ENCODE measurements at places on chromosomes 4 and X.

DNA sequence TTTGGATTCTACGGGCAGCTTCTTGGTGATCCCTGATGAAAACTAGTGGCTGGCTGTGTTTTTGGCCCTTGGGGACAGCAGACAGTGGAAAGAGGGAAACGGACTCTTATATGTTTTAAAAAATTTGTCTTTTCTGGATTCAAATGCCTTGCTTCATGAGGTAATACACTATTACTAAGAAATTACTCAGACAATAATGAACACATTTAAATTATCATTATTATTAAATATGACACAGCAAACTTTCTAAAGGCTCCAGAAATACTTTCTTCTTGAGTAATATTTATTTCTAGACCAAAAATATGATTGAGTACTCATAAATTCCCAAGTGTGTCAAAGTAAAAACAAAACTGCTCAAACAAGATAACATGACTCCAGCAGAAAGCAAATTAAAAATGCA is 520.7 kb upstream of the AADAT start:
- DNase-seq = no peak

DNA sequence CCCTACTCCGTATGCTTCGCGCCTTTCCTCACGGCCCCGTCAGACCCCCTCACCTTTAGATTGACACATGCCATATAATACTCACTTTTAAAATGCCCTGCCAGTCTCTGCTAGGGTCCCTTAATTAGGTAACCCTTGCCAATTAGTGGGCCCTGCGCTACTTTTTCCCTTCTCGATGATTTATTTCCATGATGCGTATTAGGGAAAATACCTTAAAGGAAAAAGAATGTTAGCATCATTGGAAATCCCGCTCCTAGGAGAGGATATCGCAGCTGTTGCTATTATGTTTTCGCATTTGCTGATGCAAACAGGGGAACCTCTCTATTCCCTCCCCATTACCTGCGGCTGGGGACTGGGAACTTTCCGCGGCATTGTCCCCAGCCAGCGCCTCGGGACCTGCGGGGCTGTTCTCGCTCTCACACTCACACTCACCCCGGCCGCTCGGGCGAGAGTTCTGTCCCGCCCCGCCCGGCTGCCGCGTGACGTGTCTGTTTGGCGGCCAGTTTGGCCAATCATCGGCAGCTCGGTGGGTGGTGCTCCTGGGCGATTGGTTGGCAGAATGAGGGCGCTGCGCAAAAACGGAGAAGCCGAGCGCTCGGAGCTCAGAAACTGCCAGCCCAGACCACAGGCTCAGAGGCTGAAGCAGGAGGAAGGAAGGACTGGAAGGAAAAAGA is at the start of gene PCDH10:
Gene PCDH10, plus strand, starts transcription at position 605 of the 674 bp plus-strand sequence. CDS start 847 bp downstream, outside the sequence.
- DNase-seq = peak; percentile 81

DNA sequence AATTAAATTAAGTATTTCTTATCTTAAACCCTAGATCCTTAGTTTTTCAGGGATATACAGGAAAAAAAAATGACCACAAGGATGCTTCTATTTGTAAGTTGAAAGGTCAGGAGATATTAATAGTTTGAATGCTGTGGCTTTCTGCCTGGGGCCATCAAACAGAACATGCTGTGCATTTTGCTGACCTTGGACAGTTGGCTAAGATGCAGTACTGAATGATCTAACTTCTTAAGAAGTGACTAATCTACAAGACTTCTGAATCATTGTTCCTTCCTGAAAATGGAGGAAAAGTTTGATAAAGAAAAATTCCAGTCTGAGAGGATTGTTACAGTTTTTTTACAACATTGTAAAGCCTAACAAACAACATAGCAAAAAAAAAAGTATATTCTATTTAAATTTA is 237.8 kb upstream of the JADE1 start:
- peak; percentile 84 for DNase-seq

DNA sequence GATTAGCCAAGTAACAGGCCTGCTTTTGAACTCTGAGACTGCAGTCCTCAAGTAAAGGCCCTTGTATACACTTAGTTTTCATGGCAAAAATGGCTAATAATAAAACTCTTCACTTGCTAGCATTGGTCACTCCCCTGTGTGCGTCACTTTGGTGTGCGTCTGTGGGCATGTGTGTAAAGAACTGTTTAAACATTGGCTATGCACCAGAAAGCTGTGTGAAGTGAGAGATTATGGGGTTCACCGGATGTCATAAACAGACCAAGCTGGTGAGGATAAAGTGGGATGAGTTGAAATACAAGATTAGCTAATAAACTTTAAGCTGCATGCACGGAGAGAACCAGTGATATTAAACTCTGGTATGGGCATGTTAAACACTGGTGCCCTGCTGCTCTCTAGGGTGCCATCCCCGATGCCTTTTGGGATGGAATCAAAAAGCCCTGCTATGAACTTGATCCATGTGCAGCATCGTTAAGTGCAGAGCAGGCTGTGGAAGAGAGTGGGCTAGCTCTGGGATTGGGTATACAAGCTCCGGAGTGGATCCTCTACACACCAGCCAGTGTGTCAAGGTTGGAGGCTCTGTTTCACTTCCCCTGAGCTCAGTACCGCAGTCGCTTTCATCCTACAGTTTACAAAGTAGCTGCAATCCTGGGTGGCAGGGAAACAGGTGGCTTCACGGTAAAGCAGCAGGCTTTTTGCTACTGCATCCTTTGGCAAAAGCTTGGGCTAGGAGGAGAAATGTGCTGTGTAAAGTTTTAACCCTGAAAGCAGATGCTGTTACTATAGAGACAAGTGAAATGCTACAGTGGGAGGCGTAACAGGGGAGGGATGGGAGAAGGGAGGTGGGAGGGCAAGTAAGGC is 108.3 kb upstream of the SLC4A4 start:
- no peak for DNase-seq

DNA sequence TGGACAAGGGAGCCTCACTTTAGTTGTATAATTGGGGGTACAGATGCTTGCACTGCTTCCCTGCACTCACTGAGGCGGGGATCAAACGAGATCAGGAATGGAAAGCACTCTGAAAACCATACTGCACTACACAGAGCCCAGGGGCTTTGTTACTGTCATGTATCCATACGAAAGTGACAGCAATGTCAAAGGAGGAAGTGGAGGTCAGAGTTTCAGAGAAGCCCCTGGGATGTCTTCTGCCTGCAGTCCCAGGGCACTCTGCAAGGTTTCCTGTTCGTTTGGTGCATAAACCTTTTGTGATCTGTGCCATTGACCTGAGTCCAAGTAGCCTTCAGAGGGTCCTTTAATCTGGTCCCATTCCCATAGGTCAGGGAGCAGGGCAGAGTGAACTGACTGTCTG is 31.2 kb downstream of the RNF175 start:
- no peak for DNase-seq

DNA sequence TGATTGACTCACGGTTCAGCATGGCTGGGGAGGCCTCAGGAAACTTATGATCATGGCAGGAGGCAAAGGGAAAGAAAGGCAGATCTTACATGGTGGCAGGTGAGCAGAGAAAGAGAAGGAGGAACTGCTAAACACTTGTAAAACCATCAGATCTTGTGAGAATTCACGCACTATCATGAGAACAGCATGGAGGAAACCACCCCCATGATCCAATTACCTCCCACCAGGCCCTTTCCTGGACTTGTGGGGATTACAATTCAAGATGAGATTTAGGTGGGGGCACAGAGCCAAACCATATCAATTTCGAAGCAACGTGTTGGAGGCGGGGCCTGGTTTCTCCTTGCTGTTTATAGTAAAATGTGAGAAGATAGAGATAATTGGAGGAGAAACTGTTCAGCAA is 167.4 kb downstream of the GABRB1 start:
- DNase-seq = no peak

DNA sequence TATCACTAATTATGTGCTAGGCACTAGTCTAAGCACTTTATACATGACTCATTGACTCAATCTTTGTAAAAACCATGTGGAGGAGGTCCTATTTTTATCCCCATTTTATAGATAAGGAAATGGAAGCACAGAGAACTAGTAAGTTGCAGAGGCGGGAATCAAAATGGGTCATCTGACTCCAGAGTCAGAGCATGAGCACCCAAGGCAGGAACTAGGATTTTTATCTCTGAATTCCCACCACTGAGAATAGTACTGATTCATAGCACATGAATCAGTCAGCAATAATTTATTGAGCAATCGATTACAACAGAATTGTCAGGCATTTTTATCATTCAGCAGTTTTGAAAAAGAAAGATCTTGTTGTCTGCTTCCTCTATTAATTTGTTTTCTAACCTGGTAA is 19.3 kb downstream of the SCARB2 start:
- DNase-seq = peak; percentile 97

DNA sequence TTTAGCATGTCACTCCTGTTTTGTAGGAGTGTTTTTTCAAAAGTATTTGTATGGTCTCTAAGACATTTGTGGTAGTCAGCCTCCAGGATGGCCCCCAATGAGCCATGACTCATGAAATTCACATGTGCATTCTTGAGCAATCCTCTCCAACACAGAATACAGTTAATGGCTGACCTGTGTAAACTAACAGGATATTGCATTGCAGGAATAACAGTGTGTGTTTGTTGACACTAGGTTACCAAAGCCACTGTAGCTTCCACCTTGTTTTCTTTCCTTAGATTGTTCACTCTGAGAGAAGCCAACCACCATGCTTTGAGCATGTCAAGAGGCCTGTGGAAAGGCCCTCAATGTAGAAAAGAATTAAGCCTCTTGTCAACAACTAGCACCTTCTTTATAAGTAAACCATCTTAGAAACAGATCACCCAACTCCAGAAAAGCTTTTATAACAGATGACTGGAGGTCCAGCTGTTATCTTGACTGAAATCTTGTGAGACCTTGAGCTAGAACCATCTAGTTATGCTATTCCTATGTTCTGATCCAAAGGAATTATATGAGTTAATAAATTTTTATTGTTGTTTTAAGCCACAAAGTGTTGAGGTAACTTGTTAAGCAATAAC is 28.5 kb downstream of the TBCK start:
- peak; percentile 67 for DNase-seq

- DNase-seq = peak; percentile 46
These were observed 176.4 kb downstream of the IL13RA2 start for GRCh38 chrX:114841051-114841450.

- DNase-seq = no peak
These were observed 51.5 kb upstream of the SLC4A4 start for GRCh38 chr4:71287305-71287704.

DNA sequence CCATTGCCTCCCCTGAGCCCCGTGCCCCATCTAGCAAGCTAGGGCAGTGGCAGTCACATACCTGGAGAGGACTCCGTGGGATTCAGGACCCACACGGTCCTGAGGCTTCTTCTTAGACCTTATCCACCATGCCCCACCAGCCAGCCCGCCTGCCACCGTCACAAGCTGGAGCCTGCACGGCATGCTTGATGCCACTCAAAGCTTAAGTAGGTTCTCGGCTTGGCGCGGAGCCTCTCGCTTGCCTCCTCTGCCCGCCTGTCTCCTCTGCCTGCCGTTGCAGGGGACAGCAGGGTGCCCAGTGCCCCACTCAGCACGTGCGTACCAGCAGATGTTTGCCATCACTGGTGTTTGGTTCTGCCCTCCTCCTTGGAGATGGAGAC is 14.1 kb downstream of the PSAPL1 start:
- DNase-seq = no peak

GRCh38 chr4:57109411-57109846 is 756 bp downstream of the IGFBP7 start:
- no peak for DNase-seq

GRCh38 chr4:3781193-3781886 is 15.2 kb downstream of the ADRA2C start:
- DNase-seq = no peak

DNA sequence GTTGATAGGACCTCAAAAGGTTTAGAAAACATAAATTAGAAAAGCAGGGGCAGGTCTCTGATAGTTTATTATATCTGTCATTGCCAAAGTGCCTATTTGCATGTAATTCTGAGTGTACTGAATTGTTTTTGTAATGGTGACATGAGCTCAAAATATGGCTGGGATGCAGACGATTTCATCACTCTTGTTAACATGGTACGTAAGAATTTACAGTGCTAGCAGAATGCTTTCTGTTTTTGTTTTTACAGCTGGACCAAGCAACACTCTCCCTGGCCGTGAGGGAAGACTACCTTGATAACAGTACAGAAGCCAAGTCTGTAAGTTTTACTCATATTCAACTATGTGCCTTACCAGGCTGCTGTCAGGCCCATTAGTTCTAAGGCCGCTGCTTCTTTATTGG is 58.1 kb downstream of the PHEX start:
- peak; percentile 89 for DNase-seq

GRCh38 chrX:96453139-96453538 is 231.5 kb upstream of the DIAPH2 start:
- peak; percentile 55 for DNase-seq

DNA sequence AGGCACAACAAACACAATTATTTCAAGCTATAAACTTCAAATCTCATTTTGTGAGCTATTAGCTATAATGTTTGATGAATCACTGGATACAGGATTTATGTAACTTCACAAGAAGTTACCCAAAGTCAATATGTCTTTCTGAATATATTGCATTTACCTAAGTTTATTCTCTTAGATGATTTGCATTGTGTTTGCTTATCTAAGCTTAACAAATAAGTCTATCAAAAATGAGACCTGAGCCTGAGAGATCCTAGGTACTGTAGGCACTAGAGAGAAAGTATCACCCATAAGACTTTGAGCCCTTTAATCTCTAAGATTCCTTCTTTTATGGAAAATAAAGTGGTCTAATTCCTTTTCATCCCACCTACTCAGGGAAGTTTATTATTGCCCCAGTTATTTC is 178.2 kb downstream of the NAF1 start:
- no peak for DNase-seq

- DNase-seq = no peak
These were observed 17.1 kb upstream of the PAGE2B start for GRCh38 chrX:55057675-55058249.

GRCh38 chrX:103153661-103154060 is 60.7 kb upstream of the NXF3 start:
- DNase-seq = no peak

GRCh38 chrX:153441981-153442380 is 3.9 kb downstream of the TREX2 start:
- DNase-seq = no peak

- DNase-seq = no peak
These were observed 74.4 kb downstream of the PDLIM5 start for GRCh38 chr4:94525993-94526728.

DNA sequence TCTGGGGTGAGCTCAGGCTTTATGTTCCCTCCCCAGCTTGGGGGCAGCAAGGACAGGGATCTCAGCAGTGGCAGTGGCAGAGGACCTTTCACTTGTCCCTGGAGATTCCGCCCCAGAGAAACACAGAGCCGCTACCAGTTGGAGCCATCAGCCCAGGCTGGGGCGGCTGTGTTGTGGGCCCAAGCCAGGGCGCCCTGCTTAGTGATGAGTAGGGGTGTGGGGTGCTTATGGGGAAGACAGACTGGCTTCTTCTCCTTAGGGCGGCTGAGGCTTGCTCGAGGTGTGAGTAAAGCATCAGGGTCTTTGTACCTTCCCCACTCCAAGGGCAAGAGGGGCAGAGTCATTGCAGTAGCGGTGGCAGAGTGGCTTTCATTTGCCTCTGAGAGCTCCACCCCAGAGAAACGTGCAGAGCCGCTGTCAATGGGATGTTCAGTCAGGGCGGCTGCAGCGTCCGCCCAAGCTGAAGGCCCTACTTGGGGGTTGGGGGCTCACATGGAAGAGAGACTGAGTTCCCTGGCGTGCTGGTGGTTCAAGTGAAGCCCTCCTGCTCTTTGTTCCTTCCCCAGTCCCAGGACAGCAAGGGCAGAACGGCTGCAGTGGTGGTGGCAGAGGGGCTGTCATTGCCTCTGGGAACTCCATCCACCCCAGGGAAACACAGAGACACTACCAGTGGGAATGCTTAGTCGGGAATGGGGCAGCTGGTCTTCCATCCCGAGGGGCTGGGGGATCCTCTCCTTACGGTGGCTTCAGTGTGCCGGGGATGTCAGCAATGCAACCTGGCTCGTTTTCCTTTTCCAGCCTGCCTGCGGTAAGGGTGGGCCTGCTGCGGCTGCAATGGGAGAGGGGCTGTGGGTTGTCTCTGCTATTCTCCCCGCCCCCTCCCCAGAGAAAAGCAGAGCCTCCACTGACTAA is 2142.5 kb upstream of the TENM3 start:
- no peak for DNase-seq

Data from trophoblast cell (in vitro differentiated cells and primary cell).